Activated CD4-positive, CD25-positive, alpha-beta regulatory T cell (primary cell): ENCODE measurements at places on chromosomes 1 and 21.

GRCh38 chr1:18732686-18733085, 102.0 kb downstream of the PAX7 start:
- DNase-seq: no peak

GRCh38 chr1:119673171-119673940, 25.3 kb upstream of the ZNF697 start:
- no peak for DNase-seq

- DNase-seq: no peak
These were observed 16.9 kb downstream of the DYRK3 start for GRCh38 chr1:206651958-206652890.

DNA sequence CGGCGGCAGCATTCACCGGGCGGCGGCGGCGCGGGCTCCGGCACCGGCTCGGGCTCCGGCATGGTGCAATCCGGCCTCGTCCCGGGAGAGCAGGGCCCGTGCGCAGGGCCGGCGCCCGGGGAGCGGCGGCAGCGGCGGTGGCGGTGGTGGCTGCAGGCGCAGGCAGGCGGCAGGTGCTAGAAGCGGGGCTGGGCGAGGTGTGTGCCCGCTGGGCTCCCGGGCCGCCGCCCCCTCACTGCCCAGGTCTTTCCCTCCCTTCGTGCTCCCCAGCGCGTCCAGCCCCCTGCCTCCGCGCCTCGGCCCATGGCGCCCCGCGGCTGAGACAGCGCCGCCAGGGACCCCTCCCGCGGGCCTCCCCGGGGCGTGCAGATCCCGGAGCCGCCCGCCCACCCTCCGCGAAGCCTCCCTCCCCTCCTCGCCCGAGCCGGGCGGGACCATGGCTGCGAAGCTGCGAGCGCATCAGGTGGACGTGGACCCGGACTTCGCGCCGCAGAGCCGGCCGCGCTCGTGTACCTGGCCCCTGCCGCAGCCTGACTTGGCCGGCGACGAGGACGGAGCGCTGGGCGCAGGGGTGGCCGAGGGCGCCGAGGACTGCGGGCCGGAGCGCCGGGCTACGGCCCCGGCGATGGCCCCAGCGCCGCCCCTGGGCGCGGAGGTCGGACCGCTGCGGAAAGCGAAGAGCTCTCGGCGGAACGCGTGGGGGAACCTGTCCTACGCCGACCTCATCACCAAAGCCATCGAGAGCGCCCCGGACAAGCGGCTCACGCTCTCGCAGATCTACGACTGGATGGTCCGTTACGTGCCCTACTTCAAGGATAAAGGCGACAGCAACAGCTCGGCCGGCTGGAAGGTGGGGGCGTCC, 492 bp downstream of the FOXO6 start:
- no peak for DNase-seq

DNA sequence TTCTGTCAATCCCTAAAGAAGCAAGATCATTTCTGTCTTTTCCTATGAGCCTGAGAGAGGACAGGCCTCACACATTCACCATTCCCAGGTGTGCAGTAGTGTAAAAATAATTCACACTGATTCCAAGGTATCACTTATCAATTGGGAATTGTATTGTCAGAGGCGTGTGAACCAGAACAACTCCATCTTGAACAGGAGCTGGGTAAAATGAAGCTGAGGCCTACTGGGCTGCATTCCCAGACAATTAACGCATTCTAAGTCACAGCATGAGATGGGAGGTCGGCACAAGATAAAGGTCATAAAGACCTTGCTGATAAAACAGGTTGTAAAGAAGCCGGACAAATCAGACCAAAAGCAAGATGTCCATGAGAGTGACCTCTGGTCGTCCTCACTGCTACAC, 239.2 kb downstream of the SMYD3 start:
- no peak for DNase-seq

- DNase-seq: no peak
These were observed 12.9 kb downstream of the EPHX1 start for GRCh38 chr1:225822655-225823403.

GRCh38 chr1:19011845-19012231, 55.4 kb upstream of the IFFO2 start:
- DNase-seq: no peak
